Karpas-422 (cell line): ENCODE measurements at places on chromosomes 12 and 14.

DNA sequence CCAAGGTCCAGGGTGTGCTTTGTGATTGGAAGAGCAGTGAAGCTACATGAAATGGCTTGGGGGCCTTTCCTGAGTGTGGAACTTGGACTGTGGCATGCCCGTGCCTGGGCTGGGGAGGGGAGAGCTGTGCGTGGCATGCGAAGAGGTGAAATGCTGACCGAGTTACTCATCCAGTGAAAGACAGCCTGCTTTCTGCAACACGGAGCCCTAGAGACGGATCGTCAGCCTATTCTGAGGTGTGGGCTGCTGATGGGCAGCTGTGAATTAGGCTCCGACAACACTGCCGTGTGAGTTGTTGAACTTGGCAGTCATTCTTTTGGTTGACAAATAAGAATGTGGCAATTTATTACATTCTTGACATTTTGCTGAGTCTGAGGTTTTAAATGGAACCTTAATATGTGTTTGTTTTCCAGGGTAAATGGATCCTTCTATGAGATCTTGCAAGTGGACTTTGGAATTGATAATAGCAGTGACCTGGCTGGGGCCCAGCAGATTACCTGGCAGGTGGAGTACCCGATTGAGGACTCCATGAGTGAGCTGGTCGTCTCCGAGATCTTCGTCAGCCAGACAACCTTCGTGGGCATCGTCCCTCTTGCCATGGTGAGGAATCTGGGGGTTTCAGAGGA lies 453.9 kb downstream of the AACS start:
- no peak for DNase-seq

GRCh38 chr14:67917006-67917405 lies 97.4 kb downstream of the RAD51B start:
- DNase-seq: no peak

DNA sequence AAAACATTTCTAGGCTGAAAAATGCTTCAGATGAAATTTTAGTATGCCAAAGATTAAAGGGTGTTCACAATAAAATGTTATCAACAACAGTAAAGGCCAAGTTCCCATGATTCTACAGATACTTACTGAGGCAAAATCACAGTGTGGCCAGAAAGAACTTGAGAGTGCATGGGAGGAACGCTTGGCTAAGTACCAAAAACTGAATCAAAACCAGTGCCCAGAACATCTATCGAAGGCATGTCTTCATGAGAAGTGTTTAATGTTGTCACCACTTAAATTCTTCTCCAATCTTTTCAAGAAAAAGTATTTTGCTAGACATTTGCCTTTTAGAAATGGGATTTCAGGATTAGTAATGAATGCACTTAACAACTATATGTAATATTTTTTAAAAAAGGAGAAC lies 41.5 kb downstream of the KIF21A start:
- DNase-seq: no peak

DNA sequence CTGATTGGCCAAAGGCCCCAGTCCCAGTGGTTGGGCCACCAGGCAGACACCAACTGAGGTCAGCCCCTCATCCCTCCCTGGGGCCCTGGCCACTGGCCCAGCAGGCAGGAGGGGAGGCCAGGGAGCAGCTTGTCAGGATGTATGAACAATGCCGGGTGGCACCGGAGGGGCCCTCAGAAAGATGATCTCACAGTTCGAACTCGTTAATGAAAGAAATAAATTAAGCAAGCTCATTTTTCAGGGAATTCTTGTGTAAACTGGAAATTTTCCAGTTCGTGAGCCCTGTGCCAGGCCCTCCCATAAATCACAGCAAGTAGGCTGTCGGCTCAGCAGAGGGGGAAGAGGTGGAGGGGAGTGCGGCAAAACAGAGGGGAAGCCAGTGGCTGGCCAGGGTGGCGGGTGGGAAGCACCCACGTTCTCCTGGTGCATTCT lies 177.0 kb upstream of the VASH1 start:
- DNase-seq: no peak

- DNase-seq: no peak
These were observed 17.4 kb upstream of the PSMA6 start for GRCh38 chr14:35274805-35275204.

GRCh38 chr12:2032506-2032905 lies 20.3 kb upstream of the CACNA1C start:
- DNase-seq: no peak

GRCh38 chr12:132311201-132311915 lies 18.0 kb downstream of the GALNT9 start:
- no peak for DNase-seq

GRCh38 chr12:33825442-33825841 lies 196.9 kb upstream of the ALG10 start:
- DNase-seq: no peak

GRCh38 chr12:104790296-104791125 lies 167.6 kb downstream of the SLC41A2 start:
- peak; percentile 59 for DNase-seq

- DNase-seq: peak; percentile 50
These were observed 15.1 kb upstream of the SLC38A2 start for GRCh38 chr12:46387670-46388069.

- no peak for DNase-seq
These were observed 76.4 kb downstream of the SLC16A7 start for GRCh38 chr12:59672273-59672672.

- no peak for DNase-seq
These were observed 466.9 kb upstream of the RGS6 start for GRCh38 chr14:71465316-71465715.

DNA sequence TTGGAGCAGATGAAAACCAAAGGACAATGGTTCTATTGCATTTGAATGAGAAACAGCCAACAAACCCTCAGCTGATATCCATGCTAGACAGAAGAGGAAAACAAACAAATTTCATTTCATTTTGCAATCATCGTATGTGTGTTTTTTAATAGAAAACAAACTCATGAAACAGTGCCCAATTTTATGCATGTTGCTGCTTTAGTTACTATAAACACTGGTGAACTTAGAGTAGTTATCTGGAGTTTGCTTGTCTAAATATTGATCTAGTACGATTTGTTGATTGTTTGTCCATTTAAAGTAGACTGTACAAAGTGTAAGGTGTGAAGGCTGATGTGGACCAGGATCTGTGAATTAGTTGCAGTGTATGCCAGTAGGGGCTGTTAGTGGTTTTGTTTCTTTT lies 166.6 kb downstream of the KITLG start:
- no peak for DNase-seq

GRCh38 chr14:76115010-76115422 lies 36.7 kb upstream of the GPATCH2L start:
- no peak for DNase-seq

DNA sequence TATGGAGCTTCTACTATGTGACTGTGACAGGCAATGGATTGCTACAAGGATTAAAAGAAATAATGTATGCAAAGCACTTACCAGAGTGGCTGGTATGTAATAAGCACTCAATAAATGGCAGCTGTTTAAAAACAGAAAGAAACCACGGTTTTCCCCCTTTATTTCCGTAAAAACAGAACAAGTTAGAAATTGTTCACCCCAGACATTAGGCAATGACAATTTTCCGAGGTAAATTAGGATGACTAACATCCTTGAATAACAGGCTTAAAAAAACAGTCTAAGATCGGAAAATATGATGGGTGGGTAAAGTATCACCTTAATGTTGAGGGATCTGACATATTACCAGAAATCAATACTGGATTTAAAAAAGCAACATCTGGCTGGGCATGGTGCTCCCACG lies 20.9 kb upstream of the CNIH1 start:
- DNase-seq: no peak

DNA sequence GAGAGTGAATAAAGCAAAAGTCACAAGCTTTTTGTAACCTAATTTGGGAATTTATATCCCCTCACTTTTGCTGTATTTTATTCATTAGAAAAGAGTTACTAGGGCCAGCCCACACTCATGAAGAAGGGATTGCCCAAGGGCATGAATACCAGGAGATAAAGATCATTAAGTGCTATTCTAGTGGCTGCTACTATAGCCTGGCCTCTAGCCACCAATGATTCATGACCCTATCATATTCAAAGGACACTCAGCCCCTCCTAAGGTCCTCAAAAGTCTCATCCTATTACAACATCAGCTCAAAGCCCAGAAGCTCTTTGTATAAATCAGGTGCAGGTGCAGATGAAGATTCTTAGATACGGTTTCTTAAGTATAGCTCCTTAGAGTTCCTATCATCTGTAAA lies 518.1 kb downstream of the TRHDE start:
- DNase-seq: no peak

DNA sequence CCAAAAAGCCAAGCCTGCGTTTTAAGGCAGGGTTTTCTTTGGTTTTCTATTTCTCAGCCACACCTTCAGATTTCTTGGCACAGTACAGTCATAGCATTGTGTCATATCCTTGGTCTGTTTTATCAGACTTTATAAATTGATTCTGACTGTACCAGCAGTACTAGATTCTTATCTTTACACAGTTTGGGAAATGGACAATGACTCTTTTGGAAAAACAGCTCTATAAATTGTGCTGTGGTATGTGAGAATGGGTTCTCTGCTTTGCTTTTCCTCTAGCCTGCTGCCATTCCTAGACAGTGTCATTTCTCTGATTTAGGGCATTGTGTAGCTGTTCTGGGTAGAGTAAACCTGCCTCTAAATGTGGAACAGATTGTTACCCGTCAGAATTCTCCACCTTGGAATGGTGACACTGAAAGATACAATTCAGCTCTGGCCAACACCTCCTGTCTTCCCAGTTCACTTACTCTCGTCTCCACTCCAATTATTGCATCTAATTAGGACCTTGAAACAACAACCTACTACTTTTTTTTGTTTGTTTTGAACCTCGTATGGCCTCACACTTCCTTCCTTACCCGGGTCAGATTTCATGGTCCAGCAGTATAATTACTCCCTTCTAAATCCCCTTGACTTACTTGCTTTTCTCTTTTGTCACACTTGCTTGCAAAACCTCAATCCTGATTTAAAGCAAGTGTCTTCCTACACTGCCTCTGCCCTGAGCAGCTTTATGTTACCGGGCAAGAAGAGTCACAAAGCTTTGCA lies 226.3 kb downstream of the ERC1 start:
- no peak for DNase-seq

DNA sequence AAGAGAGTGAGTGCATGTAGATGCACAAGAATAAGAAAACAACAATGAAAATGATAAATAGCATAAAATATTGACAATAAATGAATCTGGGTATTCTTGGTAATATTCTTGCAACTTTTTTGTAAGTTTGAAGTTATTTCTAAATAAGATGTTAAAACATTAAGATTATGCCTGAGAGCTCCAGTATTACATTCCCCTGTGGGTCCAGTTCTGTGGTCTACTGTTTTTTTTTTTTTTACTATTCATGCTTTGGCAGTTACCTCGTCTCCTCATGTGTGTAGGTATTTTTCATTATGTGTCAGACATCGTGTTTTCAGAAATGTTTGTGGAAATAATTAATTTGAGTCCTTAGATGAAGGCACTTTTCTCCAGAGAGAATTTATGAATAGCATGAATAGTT lies 386.2 kb downstream of the AACS start:
- no peak for DNase-seq

DNA sequence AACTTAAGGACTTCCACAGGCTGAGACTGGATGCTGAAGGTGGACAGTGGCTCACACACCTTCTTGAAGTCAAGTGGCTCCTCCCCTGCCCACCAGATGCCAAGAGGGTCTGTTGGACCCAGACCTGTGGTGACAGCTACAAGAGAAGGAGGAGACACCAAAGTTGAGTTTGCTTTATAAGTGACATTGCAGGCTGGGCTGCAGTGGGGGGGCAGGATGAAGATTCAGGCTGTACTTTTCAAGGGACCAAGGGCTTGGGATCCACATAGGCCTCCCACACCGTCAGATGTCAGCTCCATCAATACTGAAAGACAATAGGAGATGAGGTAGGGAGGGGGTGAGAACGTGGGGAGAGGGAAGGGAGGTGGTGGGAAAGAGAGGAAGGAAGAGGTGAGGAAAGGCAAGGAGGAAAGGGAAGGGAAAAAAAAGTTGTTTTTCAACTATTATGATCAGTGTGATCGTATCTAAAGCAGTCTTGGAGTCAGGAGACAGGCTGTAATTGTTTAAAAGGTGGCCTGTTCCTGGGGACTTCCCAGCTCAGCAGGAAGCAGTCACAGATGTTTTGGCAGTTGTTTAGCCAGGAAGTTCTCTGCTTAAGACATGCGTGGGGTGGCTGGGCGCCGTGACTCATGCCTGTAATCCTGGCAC lies 84.1 kb upstream of the RESF1 start:
- DNase-seq: no peak

- no peak for DNase-seq
These were observed 135.1 kb downstream of the ETNK1 start for GRCh38 chr12:22759769-22760674.

DNA sequence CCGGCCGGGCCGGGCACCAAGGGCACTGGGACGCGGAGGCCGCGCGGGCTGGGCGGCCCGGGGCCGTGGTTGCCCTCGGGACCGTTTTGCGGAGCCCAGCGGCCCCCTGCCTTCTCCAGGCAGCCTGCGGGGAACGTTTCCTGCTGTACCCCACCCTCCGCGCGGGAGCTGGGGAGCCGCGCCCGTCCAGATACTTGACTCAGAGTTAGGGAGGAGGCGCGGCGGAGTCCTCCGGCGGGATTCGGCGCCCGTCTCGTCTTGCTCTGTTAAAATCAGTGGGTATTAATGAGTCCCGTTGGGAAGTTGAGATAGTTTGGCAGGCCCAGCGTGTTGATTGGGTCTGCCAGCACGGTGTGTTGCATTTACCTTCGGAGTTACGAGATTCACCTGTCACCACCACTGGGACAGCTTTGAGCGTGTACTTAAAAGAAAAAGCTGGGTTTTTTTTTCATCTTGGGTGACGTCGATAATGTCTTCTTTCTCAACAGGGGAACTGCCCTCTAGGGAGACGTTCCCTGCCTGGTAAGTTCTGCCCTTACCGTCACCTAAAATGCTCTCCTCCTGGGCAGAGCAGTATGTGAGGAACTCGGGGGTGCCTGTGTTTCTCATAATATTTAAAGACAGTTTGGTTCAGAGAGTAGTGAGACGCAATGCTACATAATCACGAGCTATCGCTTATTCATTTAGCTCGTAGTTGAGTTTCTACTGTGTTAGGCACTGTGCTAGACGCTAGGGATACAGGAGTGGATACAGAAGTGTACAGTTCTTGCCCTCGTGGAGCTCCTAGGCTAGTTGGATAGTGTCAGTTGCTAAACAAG lies 596 bp downstream of the DLST start:
- DNase-seq: peak; percentile 84

- DNase-seq: peak; percentile 42
These were observed 54.4 kb upstream of the RIMBP2 start for GRCh38 chr12:130770413-130771028.
